ENCODE measurements at places on chromosomes 6 and 20.

- DNase-seq: peak; percentile 46
Measured at GRCh38 chr20:2521369-2522305, 12.9 kb upstream of the ZNF343 start.

DNA sequence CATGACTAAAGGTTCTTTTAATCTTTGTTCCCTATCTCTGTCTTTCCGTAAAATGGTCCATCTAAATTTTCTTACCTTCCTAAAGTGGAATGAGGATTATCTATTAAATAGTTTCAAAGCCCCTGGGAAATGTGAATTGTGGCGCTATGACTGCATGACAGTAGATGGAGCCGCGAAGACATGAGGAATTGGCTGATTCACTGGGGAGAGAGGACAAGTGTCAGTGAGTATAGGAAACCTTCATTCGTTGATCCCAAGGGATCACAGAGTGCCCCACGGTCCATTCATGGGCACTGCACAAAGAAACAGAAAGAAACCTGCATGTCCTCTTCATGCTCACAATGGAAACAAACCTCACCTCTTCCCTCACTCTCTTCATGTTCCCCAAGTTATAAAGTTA, 479.3 kb upstream of the BTBD3 start:
- DNase-seq: no peak

DNA sequence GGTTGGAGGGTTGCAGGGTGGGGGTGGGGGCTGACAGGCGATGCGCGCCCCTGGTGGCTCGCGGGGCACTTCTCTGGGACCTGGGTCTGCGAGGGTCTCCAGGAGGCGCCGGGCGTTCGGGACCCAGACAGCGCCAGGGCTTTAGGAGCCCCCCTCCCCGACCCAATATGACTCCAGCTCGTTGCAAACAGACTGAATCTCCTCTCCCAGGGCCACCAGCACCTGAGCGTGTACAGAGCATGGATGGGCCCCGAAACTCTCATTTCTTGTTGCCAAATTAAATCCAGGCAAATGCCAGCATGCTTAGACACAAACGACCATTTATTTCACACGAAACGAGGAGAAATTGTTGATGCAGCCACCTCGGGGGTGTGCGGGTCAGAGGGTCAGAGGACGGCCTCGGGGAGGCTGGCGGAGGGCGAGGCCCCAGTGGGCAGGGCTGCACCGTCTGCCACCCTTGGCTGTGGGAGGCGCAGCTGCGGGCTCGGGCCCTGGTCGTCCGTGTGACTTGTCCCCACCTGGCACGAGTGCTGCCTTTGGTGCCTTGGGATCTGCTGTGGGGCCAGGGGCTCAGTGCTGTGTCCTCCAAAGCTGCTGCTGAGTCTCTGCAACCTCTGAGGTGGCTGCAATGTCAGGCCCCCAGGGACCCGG, 20.9 kb upstream of the GATA5 start:
- DNase-seq: no peak

DNA sequence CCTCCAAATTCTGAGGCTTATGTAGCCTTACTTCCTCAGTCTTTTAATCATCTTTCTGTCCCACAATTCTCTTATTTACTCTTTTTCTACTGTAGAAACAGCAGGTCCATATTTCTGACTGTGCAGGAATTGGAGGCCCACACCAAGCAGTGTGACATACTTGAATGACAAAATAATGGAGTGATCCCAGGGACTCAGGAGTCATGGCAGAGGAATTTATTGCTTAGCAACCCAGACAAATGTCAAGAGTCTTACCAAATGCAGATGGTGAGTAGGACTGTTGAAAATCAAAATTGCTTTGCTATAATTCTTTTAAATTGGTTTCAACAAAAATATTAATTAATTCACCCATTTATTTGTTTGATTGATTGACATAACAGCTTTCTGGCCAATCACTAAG, 59.9 kb downstream of the HTR1B start:
- DNase-seq: peak; percentile 55

- DNase-seq: no peak
Measured at GRCh38 chr6:9984607-9985006, 430.3 kb downstream of the TFAP2A start.

- DNase-seq: no peak
Measured at GRCh38 chr6:107644513-107644912, 154.6 kb downstream of the SOBP start.

- no peak for DNase-seq
Measured at GRCh38 chr20:62972845-62973745, 20.6 kb downstream of the SLC17A9 start.

GRCh38 chr20:17651129-17651759, 30.8 kb downstream of the RRBP1 start:
- DNase-seq: peak; percentile 59
